ENCODE measurements at places on chromosomes 11 and 22. TPM values are rescaled to one million over a fixed set of nuclear protein-coding genes. Genes with fewer than 3 reads are reported as not detected.

- H3K36me3 ChIP-seq = no peaks in the 10 kb centered on the region
- no peak overlapping the region for H3K27ac ChIP-seq
- no peaks in the 10 kb centered on the region for H3K27me3 ChIP-seq
- H3K4me3 ChIP-seq = no peak overlapping the region
- H3K4me1 ChIP-seq = no peaks in the 10 kb centered on the region
Measured at GRCh38 chr22:30370641-30371230, 13.9 kb downstream of the CCDC157 start.

GRCh38 chr11:62788991-62789390 lies 1.8 kb downstream of the TMEM179B start:
- H3K4me1 ChIP-seq = peaks cover 62% of the 10 kb centered on the region
- peaks cover 4% of the 10 kb centered on the region for H3K36me3 ChIP-seq
- H3K4me3 ChIP-seq = peak overlapping the region; percentile 95

DNA sequence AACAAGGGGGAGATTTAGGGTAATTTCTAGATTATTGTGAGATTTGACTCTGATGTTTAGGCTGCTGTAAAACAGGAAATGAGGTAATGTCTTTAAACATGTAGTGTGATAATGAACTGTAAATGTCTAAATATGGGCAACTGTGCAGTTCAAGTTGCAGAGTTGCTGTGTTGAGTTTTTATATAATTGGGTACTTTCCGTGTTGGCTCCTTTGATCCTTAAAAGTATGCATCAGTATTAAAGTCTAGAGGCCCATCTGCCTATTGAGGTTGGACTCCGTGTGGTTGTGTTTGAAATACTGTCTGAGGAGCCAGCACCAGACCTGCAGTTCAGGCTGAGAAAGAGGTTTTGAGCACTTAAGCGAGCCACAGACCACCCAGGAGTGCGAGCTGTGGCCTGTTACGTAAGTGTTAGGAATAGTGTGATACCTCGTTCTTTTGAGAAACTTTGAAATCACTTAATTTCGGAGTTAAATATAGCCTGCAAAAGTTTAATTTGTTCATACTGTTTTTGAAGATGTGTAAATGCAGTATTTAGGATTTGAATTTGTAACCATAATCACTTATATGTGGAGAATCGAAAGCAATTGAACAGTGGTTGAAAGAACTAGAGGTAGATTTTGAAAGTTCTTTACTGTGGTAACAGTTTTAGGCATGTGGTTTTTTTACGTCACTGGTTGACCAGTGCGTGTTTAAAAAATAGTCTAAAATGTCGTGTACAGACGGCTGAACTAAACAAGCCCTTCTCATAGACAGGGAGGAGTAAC lies 9.0 kb downstream of the FAM118A start:
- H3K4me1 ChIP-seq = peaks cover 84% of the 10 kb centered on the region
- H3K27ac ChIP-seq = peak overlapping the region; percentile 98
- no peaks in the 10 kb centered on the region for H3K27me3 ChIP-seq
- H3K36me3 ChIP-seq = peaks cover 15% of the 10 kb centered on the region

DNA sequence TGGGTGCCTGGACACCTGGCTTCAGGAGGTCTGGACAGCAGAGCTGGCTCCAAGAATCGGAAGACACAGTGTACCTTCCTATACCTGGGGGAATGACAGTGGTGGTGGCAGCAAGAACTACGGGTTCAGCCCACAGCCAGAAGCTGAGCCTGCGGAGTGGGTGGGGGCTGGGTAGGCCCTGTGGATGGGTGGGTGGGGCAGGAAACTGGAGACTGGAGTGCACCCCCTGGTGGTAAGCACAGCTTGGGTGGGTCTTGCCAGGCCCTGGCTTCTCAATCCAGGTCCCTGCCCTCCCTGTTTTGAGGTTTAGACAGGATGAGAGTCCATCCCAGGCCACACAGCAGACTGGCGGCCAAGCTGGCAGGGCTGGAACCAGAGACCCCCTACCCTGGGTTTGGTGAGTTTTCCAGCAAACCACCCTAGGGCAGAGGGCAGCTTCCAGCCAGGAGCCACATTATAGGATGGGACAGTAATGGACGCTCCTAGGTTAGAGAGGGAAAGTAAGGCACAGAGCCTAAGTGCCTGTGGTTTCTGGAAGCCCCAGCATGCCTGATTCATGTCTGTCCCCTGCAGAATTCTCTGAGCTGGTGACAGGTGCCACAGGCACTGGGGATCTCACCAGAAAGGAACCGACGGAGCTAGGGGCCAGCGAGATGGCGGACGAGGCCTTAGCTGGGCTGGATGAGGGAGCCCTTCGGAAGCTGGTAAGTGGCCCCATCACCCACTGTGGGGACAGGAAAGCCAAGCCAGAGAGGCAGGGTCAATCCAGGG lies 1.7 kb downstream of the SMTN start:
- no peak overlapping the region for H3K27ac ChIP-seq
- DNase-seq = peak; percentile 81
- no peaks in the 10 kb centered on the region for H3K36me3 ChIP-seq

GRCh38 chr11:44623341-44623730 lies 57.9 kb downstream of the CD82 start:
- H3K4me1 ChIP-seq = peaks cover 23% of the 10 kb centered on the region
- no peak overlapping the region for H3K27ac ChIP-seq
- peaks cover 1% of the 10 kb centered on the region for H3K36me3 ChIP-seq
- H3K27me3 ChIP-seq = no peaks in the 10 kb centered on the region
- no peak for DNase-seq
- no peak overlapping the region for H3K4me3 ChIP-seq

The SOX10 gene
- not detected for total RNA-seq

The OR52N4 gene
- 2.4 TPM for total RNA-seq
